Cerebellum (tissue), 4 donors: ENCODE measurements at places on chromosomes 11 and 22.

DNA sequence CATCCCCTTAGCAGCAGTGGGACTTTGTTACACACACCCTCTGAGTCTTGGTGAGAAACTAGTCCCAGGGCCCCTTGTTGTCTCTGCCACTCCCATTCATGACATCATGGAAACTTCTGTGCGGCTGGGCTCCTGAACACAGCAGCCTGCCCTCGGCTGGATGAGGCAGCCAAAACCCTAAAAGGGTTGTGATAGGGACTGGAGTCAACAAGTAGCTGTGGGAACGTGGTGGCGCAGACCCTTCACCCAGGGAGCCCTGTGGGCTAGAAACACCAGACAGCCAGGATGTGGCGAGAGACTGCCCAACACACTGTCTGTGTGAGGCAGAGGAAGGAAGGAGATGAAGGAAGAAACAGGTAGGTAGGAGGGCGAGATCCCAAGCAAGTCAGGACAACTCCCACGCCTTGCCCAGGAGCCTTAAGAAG is 3.9 kb downstream of the CD3D start:
- DNase-seq: no peak

- no peak for DNase-seq
Measured at GRCh38 chr11:18618342-18619025, 15.7 kb downstream of the SPTY2D1 start.

DNA sequence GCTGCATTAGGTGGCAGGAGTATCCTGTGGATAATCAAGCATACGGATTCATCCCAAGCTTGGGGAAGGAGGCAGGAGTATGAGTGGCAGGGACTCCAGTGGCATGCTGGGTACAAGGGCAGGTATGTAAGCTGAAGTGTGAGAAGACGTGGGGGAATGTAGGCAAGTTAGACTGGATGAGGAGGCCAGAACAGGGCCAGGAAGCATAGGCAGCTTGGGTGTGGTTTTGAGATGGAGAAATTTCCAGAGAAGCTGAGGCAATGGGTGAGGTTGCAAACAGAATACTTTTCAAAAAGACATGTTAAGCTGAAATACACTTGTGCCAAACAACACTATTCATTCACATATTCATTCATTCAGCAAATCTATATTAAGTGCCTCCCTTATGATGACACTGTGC is 43.1 kb upstream of the AMOTL1 start:
- DNase-seq: no peak

DNA sequence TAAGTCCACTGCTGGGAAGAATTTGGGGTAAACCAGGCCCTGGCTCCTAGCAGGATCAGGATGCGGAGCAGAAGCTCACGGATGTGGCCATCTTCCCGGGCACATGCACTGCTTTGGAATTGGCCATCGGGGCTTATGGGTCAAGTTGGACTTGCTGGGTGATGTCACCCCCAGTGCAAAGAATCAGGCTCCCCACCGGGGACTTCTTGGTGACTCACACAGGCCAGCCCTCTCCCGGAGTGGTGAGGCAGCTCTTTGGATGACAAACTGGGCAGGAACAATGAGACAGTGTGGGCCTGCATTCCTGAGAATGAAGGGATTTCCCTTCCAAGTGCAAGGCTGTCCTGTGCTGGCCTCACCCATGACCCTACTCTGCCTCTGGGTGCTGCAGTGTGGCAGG is 128.8 kb upstream of the ANO1 start:
- DNase-seq: no peak
